CD8-positive, alpha-beta memory T cell (primary cell): ENCODE measurements at places on chromosomes 12 and 14. TPM values are rescaled to one million over a fixed set of nuclear protein-coding genes. Genes with fewer than 3 reads are reported as not detected.

- H3K36me3 ChIP-seq: no peaks in the 10 kb centered on the region
- no peaks in the 10 kb centered on the region for H3K4me1 ChIP-seq
- H3K27me3 ChIP-seq: no peaks in the 10 kb centered on the region
- H3K4me3 ChIP-seq: no peak overlapping the region
- no peak overlapping the region for H3K27ac ChIP-seq
Observed at GRCh38 chr12:75000120-75000519, 209.5 kb downstream of the KCNC2 start.

Gene PTGES3
- 437 TPM for total RNA-seq

Gene RNASE1
- 3.5 TPM for total RNA-seq

DNA sequence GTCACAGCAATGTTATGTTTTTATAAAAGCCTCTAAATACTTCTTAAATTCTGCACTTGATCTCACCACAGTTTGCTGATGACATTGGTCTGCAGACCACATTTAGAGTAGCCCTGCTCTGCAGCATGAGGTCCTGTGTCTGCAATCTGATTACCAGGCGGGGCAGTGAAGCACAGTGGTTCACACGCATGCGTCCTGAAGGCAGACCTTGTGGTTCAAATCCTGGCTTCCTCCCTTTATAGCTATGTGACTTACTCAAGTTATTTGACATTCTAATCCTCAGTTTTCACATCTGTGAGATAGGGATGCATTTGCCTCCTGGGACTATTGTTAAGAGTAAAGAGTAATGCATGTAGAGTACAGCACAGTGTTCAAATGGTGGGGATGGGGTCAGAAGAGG is 50.3 kb downstream of the BMAL2 start:
- no peak for DNase-seq
- no peaks in the 10 kb centered on the region for H3K36me3 ChIP-seq
- no peak overlapping the region for H3K27ac ChIP-seq
- no peaks in the 10 kb centered on the region for H3K4me1 ChIP-seq

DNA sequence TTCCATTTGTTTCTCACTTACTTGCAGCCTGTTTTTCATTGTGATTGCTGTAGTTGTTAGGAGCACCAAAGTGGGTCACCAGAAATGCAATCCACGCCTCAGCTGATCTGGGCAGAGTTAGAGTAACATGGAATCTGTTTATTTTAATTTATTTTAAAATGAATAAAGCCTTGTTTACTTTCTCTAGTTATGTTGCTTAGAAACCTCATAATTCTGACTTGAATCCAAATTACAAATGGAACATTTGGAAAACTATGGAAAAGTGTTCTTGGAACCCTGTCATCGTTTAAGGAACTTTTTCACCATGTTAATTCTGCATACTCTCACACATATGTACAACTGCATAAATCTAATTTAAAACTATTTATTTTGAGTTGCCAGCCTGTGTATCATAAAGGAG is 92.2 kb upstream of the DAAM1 start:
- no peak for DNase-seq
- H3K27ac ChIP-seq: no peak overlapping the region
- no peaks in the 10 kb centered on the region for H3K4me1 ChIP-seq
- H3K36me3 ChIP-seq: no peaks in the 10 kb centered on the region
- no peak overlapping the region for H3K4me3 ChIP-seq
- H3K27me3 ChIP-seq: no peaks in the 10 kb centered on the region

DNA sequence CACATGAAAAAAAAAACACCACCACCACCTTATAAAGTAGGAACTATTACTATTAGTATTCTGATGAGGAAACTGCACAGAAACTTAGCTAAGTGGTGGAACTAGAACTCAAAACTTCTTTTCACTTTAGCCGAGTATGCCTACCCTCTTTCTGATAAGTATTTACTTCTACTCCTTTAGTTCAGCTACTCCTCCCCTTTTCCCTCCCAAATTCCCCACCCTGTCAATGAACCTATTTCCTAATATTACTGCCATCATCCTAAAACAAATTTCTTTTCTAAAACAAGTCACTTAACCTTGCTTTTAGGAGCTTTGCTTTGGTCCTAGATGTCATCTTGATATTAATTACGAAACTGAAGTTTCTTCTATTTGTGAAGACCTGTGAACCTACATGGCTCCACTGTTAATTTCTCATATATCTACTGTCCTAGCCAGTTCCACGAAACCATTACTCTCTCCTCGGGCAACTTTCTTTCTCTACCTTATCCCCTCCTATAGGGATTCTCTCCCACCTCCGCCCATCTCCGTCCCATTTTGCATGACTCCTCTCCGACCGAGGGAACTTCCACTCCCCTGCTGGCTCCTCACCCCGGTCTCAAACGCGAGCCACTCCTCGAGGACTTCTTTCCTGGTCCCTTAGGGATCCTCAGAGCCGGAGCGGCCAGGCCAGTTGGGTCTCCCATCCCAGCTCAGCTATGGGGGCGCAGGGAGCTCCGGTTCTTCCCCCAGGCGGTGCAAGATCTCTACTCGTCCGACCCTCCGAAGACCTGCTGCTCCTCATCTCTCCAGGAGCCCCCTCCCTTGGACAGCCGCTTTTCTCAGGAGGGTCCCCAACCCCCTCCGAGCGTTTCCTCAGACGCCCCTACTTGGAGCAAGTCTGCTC is 1.1 kb downstream of the NUMB start:
- no peak for DNase-seq
- H3K27ac ChIP-seq: peak overlapping the region; percentile 71
- peak overlapping the region; percentile 68 for H3K4me3 ChIP-seq
- peaks cover 26% of the 10 kb centered on the region for H3K4me1 ChIP-seq

DNA sequence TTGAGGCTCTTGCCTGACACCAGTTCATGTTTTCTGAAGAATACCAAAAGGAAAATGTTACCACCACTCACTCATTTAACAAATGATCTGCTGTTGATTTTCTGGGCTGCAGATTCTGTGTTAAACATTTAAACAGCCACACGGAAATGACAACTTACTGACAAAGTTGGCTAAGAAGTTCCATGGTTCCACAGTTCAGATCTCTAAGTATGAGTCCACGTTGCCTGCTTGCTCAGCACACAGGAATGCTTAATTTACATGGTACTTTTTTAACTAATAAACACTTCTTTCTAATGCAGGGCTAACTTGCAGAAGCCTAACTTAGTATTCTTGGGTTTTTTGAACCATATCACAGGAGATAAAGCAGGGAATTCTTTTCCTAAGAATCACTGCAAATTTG is 34.7 kb downstream of the PTGER2 start:
- no peak overlapping the region for H3K4me3 ChIP-seq
- no peaks in the 10 kb centered on the region for H3K27me3 ChIP-seq
- DNase-seq: no peak
- H3K27ac ChIP-seq: no peak overlapping the region
- peaks cover 41% of the 10 kb centered on the region for H3K4me1 ChIP-seq
- H3K36me3 ChIP-seq: no peaks in the 10 kb centered on the region

DNA sequence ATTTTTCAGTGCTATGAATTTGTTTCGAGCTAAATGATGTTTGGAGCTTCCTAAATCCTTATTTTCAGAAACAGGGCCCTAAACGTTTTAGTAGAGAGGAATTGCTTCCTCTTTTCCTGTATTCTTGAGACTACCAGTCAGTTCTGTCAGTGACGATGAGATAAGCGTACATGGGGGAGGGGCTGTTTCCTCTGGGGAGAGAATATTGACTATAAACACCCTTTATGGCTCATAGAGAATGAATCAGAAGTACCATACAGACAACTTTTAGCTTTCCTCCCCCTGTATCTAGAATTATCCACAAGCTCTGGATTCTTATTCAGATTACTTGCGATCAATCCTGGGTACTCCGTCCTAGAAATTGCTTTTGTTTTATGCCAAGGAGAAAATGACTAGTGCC is 5.1 kb downstream of the TBK1 start:
- DNase-seq: no peak
- H3K36me3 ChIP-seq: no peaks in the 10 kb centered on the region
- H3K27ac ChIP-seq: peak overlapping the region; percentile 27

GRCh38 chr12:100163416-100164152 is 20.9 kb upstream of the BLTP3B start:
- H3K4me1 ChIP-seq: no peaks in the 10 kb centered on the region
- H3K36me3 ChIP-seq: no peaks in the 10 kb centered on the region
- H3K27me3 ChIP-seq: no peaks in the 10 kb centered on the region
- DNase-seq: peak; percentile 50
- H3K27ac ChIP-seq: no peak overlapping the region
- H3K4me3 ChIP-seq: no peak overlapping the region

Gene ACVRL1
- total RNA-seq: 0.07 TPM

DNA sequence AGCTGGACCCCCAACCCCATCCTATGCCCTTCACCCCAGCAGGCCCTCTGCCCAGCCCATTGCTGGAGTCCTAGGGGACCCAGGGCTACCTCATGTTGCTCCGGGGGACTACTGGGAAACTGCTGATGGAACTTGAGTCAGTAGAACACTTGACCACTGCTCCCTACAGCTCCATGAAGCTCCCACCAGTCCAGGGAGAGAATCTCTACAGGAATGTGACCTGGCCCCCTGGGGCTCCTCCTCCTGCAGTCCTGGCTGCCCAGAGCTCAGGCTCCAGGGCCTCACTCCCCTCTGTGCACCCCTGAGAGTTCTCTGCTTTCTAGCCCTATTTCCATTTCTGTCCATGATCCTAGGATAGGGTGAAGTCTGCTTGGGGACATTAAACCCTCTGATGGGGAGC is 10.8 kb upstream of the AQP2 start:
- DNase-seq: no peak
- H3K27me3 ChIP-seq: no peaks in the 10 kb centered on the region
- H3K4me3 ChIP-seq: no peak overlapping the region
- no peak overlapping the region for H3K27ac ChIP-seq
- no peaks in the 10 kb centered on the region for H3K36me3 ChIP-seq
- no peaks in the 10 kb centered on the region for H3K4me1 ChIP-seq

- no peaks in the 10 kb centered on the region for H3K4me1 ChIP-seq
- no peak overlapping the region for H3K4me3 ChIP-seq
- DNase-seq: no peak
- H3K27ac ChIP-seq: no peak overlapping the region
- H3K36me3 ChIP-seq: no peaks in the 10 kb centered on the region
Observed at GRCh38 chr12:40792792-40793386, 100.7 kb downstream of the CNTN1 start.

Gene GPRC5A
- total RNA-seq: not detected

GRCh38 chr12:79925492-79925891 is 9.4 kb downstream of the PPP1R12A start:
- H3K36me3 ChIP-seq: no peaks in the 10 kb centered on the region
- no peak overlapping the region for H3K4me3 ChIP-seq
- peaks cover 53% of the 10 kb centered on the region for H3K4me1 ChIP-seq
- DNase-seq: no peak
- no peak overlapping the region for H3K27ac ChIP-seq
- no peaks in the 10 kb centered on the region for H3K27me3 ChIP-seq

Gene GALNT8
- total RNA-seq: 0.20 TPM

GRCh38 chr12:104599272-104600035 is 142.7 kb downstream of the CHST11 start:
- DNase-seq: no peak
- H3K27me3 ChIP-seq: no peaks in the 10 kb centered on the region
- H3K36me3 ChIP-seq: no peaks in the 10 kb centered on the region
- peak overlapping the region; percentile 40 for H3K27ac ChIP-seq

Gene NUBPL
- 10.9 TPM for total RNA-seq

DNA sequence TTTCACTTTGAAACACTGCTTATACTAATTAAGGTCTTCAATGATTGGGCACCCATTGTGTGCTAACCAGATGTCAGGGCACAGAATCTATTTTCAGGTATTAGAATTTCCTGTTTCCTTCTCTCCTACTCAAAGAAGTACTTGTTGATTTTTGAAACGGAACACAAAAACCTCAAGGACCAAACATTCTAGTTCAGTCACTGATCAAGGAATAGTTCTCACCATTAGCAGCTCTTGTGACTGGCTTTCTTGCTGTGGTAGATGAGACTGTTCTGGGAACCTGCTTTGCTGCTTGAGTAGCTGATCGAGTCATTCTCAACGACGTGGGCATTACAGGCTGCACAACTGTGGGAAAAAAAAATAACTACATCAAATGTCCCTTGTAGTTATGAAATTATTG is 11.0 kb downstream of the DLGAP5 start:
- no peaks in the 10 kb centered on the region for H3K36me3 ChIP-seq
- no peak overlapping the region for H3K4me3 ChIP-seq
- DNase-seq: no peak
- H3K27me3 ChIP-seq: no peaks in the 10 kb centered on the region
